ENCODE measurements at places on chromosomes 11 and 22. TPM values are rescaled to one million over a fixed set of nuclear protein-coding genes. Genes with fewer than 3 reads are reported as not detected.

Gene PANX1
- 23.0 TPM for total RNA-seq

Gene NEU3
- 4.6 TPM for total RNA-seq

GRCh38 chr11:34105957-34106504, 602 bp downstream of the NAT10 start:
- DNase-seq, result no peak

GRCh38 chr11:65446446-65447277, 24.1 kb downstream of the NEAT1 start:
- DNase-seq, result peak; percentile 61

DNA sequence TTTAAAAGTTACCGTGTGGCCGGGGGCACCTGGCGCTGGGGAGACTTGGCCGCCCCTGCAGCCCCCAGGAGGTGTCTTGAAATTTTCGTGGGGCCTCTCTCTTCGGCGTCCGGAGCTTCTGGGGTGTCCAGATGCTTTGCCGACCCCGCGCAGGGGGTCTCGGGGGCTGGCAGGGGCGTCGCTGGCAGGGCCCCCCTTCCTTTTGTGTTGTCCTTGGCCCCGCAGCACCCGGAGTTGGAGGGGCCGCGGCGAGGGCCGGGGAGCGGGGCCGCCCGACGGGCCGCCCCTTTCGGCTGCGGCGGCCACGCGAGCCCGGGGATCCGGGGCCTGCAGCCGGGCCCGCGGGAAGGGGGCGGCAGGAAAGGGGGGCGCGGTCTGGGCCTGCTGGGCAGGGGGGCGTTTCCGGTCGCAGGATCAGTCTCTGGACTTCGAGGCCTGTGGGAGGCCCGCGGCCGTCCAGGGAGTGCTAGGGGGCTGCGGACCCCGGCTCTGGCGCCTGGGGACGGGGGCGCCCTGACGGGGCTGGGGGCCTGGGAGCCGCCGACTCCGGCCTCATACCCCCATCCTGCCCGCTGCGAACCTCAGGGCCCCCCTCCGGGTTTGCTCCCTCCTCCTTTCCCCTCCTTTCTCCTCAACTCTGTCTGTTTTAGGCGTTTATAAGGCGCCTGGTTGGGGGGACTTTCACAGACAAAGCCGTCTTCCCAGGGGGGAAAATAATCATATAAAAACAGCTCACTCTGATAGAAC, 869 bp downstream of the ZC3H7B start:
- peak; percentile 29 for DNase-seq

DNA sequence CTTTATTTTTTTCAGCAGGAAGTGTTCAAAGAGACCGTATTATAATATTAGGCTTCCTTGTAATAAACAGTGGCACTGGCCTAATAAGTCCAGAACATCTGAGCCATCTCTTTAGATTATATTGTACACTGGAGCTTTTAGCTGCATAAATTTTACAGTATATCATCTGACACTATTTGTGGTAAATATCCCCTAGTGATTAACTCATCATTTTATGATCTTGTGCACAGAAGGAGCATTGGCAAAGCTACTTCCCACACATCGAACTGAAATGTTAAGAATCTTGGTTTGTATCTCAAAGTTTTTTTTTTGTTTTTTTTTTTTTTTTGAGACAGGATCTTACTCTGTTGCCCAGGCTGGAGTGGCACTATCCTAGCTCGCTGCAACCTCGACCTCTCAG, 162.7 kb downstream of the HIPK3 start:
- DNase-seq, result no peak

Data from lung microvascular endothelial cell (primary cell).